Activated CD4-positive, CD25-positive, alpha-beta regulatory T cell (primary cell): ENCODE measurements at places on chromosomes 6 and 20.

DNA sequence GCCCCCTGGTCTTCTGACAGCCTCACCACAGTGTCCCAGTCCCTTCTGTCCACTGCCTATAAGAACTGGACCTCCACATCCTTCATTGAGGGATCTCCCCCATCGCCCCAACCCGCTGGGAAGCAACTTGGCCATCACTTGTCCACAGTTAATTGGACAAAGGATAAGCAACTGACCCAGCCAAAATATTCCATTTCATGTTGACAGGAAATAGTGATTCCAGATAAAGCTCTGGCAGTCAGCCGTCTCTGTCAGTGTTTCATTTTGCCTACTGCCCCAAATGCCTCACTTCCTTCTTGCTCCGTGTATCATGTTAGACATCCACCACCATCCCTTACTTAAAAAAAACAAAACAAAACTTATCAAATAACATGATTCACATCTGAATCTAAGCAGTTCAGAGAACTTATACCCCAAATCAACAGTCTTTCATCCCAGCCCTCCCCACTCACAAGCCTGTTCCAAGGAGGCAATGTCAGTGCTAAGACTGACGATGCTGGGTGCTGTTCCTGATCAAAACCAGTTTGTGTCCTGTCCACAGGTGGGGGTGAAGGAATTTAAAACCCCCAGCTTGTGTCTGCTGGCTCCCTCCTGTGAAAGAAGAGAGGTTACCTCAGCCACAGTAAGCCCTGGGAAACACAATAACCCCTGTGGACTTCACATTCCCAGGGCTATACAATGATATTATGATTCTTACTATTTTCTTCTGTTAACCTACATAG is 162.5 kb downstream of the WDR27 start:
- no peak for DNase-seq

GRCh38 chr20:63898882-63899558 is 4.1 kb downstream of the DNAJC5 start:
- DNase-seq = no peak

DNA sequence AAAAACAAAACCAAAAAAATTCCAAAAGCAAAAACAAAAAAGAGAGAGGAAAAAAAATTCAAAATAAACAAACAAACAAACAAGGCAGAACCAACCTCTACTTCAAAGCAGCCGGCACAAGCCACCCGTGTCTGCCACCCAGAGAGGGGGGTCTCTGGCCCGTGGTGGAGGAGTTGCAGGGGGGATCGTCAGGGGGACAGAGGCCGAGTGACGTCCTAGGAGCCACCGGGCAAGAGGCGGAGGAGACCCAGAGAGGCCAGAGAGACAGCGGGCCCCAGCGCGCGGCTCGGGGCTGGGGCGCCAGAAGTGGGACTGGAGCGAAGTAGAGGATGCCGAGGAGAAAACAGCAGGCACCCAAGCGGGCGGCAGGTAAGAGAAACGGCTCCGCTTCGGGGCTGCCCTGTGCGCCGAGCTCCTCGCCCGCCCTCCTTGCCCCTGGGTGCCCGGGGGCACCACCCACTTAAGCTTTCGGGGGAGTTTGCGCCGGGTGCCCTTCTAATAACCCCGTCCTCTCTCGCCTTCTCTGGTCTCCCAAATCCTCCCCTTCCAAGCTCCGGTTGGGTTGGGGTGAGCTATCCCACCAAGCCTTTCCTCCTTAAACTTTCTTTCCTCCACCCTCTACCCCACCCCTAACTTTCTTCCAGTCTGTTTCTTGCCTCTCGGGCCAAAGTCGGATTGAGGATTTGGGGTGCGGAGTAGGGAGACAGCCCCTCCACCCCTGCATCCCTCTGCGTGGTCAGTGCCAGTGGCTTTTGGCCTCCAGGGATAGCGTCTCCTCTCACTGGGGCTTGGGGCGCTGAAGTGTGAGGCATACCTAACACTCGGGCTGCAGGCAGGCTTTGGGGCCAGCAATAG is 1.0 kb downstream of the TSHZ2 start:
- DNase-seq = no peak

DNA sequence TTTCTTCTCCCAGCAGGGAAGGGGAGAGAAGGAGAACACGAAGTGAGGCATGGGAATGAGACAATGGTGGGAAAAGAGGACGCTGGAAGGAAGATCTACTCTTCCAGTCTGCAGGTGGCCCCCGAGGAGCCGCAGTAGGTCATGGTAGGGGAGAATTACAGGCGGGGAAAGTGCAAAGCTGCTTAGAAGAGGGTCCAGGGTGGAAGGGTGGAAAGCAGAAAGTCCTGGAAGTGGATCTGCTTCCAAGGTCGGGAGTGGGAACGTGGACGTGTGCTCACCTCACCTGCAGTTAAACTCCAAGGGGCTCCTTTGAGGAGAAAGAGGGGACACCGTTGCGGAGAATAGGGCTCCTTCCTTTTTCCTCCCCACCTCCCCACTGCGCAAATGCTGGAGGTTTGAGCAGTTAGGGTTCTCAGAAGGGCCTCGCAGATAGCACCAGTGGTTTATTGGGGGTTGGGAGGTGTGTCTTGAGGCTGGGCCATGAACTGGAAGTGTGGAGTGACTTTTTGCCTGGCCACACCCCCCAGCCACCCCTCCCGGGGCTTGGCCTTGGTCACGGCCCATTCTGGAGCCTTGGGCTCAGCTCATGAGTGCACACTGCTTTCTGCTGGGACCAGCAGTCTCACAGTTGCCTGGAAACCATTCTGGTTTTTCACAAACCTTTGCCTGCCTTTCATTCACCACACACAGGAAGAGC is 100.4 kb upstream of the MLN start:
- DNase-seq = no peak

- no peak for DNase-seq
Observed at GRCh38 chr20:9514461-9515213, at the start of gene LAMP5. Gene LAMP5 (plus strand): TSS chr20:9514590. CDS start chr20:9514853, 263 bp downstream.

- no peak for DNase-seq
Observed at GRCh38 chr20:6473197-6473596, 294.3 kb upstream of the BMP2 start.

DNA sequence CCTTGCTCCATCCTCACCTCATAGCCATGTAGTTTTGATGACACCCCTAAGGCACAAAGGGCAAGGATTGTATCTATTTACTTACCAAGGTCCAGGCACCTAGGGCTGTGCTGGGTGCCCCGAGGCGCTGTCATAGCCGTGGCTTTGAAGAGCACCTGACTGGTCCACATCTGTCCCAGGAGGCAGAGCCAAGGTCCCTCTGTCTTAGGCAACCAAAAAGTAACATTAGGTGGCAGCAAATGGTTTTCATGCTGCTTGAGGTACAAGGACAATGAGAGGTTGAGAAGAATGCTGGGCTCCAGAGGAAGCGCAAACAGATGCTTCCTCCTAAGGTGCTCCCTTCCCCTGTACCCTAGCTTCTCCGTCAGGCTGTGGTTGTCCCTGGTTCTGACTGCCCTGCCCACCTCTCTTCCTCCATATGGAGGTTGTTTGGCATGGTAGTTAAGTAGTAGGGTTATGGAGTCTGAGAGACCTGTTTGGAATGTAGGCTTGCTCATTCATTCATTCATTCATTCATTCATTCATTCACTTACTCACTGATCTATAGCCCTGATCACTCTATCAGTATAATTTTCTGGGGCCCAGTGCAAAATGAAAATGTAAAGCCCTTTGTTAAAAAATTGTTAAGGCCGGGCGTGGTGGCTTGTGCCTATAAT is 3.0 kb upstream of the UQCC2 start:
- no peak for DNase-seq

DNA sequence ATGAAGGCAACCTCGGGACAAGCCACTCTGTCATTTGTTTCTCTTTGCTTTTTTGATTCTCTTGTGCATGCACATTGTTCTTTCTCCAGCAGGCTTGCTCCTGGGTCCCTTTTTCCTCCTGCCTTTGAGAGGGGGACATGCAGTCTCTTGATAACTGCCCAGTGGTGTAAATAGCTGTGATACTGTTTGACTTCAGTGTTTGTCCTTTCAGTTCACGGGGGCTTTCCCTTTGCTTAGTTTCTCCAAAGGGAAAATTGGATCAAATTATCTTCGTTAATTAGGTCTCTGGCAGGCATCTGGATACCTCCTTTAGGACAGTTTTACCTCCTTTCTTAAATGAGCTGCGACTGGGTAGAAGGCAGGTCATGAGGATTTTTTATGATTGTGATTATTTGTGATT is 41.5 kb downstream of the RALGAPB start:
- DNase-seq = no peak

DNA sequence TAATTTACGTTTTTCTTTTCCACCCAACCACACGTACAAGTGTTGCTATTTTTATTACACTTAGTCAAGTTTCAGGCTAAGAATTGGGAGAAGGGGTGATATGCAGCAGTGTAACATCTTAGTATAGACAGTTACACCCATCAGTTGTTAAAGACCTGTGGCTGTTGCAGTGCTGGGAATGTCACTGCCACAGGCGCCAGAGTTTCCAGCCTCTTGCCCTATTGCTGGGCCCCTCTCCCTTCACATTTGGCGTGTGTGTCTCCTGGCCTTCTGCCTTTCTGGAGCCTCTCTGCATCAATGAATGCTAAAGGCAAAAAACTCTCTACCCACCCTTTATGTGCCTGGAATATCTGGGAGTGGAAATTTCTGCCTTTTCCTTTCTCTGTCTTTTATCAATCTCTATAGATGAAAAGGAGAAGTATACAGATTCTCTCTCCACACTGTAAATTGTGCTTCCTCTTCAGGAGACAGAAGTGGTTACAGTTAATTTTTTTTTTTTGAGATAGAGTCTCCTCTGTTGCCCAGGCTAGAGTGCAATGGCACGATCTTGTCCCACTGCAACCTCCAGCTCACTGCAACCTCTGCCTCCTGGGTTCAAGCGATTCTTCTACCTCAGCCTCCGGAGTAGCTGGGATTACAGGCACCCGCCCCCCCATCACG is 73.0 kb downstream of the TIAM2 start:
- DNase-seq = no peak

GRCh38 chr6:158377860-158378259 is 65.6 kb downstream of the TULP4 start:
- no peak for DNase-seq

- DNase-seq = no peak
Observed at GRCh38 chr20:36030149-36030548, 61.8 kb downstream of the CNBD2 start.

DNA sequence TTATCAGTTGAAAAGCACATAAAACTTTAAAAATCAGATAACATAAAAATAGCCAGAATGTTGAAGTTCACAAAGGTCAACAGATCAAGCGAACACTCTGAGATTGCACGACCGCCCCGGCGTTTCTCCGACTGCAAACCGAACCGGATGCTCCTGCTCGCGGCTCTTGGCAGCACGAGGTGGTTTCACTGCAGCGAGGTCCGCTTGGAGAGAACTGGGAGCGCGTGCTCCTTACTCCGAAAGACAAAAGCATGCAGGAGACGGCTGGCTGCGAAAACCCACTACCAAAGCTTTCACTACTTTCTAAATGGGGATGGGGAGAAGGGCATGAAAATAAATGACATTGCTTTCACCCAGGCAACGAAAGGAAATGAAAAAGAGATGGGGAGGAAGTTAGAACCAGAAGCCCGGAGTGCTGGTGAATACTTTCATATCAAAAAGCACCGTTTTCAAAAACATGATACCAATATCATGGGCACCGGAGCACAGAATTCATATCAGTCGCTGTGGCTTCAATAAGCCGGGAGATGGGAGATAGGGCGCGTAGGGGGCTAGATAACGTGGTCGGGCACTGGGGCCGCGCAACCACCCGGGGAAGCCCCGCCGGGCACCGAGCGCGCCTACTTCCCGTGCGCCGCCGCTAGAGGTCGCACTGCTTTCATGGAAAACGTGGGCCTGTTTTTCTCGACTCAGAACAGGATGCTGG is 8.3 kb upstream of the ANKRD60 start:
- peak; percentile 58 for DNase-seq

DNA sequence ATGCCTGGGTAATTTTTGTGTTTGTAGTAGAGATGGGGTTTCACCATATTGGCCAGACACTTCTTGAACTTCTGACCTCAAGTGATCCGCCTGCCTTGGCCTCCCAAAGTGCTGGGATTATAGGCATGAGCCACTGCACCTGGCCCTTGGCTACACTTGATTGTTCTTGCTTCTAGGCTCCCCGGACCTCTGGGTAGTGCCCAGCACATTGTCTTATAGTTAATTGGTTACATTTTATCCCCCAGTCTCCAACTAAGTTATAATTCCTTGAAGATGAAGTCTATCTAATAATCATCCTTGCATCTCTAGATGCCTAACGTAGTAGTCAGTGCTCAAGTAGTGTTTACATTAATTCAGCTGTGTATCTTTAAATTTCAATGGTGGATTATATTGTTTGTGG is 11.8 kb downstream of the SMPDL3A start:
- DNase-seq = no peak

- DNase-seq = no peak
Observed at GRCh38 chr6:20693466-20694063, 159.3 kb downstream of the CDKAL1 start.

GRCh38 chr6:106079961-106080762 is 6.0 kb upstream of the PRDM1 start:
- no peak for DNase-seq

DNA sequence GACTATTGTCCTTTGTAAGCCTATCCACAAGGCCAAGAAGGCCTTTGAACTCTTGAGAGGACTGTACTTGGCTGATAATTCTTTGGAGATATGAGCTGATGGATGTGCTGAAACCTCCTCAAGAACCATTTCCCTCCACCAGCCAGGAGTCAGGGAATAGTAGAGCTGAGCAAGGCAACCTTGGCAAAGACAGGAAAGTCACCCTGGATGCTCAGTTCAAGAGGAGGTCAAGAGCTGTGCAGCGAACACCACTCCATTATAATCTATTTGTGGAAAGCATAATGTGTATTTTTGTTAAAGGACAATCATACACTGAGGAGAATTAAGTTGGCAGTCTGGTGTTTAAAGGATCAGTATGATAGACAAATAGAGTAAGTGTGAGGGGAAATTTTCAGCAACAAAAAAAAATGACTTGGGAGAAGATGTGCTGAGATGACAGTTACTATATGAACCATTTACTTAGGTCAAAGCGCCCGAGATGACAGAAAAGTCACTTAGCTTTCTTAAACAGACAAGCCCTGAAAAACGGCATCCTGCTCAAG is 177.2 kb upstream of the COL21A1 start:
- no peak for DNase-seq

GRCh38 chr6:84432619-84433018 is 205.2 kb upstream of the CEP162 start:
- no peak for DNase-seq

- no peak for DNase-seq
Observed at GRCh38 chr6:109373762-109374161, 8.5 kb downstream of the CD164 start.

DNA sequence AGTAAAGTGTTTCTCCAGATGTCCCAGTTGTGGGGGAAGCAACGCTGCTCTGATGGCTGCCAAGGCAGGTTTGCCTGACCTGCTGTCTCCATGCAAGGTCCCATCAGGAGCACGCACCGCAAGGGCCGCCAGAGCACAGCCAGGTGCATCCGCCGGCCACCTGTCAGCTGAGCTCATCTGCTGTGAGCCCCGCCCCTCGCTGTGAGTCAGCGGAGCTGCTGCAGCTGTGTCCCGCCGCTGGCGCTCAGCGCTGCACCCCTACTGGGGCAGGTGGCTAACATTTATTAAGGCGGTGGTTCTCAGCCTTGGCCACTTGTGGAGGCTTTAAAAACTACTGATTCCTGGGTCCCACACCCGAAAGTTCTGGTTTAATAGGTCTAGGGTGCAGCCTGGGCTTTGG is 225.7 kb downstream of the UST start:
- DNase-seq = peak; percentile 4
